ENCODE measurements at places on chromosomes 4 and X. TPM values are rescaled to one million over a fixed set of nuclear protein-coding genes. Genes with fewer than 3 reads are reported as not detected.

The VCX2 gene
- total RNA-seq, result not detected

The TGIF2LX gene
- total RNA-seq, result not detected

The PARM1 gene
- total RNA-seq, result 0.40 TPM

The SMR3B gene
- total RNA-seq, result not detected

The ANXA3 gene
- 1.2 TPM for total RNA-seq

DNA sequence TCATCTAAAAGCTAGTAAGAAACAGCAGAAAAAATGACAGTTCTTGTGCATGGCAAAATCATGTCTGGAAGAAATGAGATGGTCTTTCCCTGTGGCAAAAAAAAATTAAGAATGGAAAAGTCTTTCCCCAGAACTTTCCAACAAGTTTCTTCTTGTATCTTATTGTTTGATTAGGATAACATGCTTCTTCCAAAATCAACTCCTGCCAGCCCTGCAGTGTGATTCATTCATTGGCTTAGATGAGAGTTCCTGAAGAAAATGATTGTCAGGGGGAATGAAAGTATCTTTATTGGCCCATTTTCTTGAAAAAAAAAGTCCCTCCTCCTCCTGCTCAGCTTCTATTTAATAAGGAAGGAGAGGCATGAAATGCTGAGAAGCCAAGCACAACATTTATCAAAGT is 407.7 kb downstream of the ARAP2 start:
- DNase-seq, result no peak

GRCh38 chr4:129362691-129363274 is 266.8 kb downstream of the C4orf33 start:
- DNase-seq, result no peak

DNA sequence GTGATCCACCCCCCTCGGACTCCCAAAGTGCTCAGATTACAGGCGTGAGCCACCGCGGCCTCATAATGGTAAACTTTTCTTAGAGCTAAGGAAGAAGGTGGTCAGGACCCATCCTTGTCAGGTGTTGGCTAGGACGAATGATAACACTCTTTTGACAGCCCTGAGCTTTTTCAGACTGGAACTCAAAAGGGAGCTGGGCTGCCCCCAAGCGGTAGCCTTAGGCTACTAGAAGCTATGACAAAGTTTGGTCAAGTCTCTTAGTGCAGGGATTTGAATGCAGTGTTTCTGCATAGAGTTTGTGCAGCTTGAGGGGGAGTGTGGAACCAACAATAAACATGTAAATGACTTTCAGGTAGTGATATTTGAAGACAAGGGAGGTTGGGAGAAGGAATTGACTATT is 11.8 kb upstream of the HSD17B10 start:
- peak; percentile 46 for DNase-seq

- DNase-seq, result no peak
These were observed 49.4 kb upstream of the ENOX2 start for GRCh38 chrX:130952266-130953043.

DNA sequence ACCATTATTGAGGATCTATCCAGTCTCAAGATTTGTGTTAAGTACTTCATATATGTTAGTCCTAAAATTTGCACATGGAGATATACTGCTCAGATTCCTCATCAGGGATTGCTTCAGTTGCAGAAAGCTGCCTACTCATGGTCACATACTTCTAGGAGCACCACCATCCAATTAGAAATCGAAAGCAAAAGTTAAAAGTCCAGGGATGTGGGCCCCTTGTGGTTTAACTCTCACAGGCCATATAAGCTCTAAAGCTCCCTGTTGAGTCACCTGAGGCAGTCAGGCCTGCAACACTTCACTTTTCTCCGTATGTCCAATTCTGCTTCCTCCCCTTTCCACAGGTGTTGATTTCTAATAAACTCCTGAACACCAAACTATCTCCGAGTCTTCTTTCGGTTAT is 84.2 kb downstream of the CNOT6L start:
- DNase-seq, result no peak

DNA sequence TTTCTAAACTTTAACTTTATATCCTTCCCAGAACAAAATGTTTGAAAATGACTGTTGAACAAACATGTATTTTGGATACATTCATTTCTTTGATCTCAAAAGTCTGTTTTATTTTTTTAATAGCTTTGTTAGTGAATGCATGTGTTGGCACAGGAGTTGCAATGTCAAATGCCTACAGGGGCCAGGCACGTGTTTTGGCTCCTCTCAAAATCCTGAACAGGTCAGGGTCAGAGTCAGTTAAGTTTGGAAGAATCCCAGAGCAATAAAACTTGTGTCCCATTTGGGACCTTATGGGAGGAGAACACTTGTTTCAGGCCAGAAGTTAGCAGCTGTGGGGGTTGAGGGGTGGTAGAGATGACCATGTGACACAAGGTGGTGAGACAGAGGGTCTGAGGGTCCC is 29.0 kb upstream of the CCDC110 start:
- DNase-seq, result peak; percentile 71

DNA sequence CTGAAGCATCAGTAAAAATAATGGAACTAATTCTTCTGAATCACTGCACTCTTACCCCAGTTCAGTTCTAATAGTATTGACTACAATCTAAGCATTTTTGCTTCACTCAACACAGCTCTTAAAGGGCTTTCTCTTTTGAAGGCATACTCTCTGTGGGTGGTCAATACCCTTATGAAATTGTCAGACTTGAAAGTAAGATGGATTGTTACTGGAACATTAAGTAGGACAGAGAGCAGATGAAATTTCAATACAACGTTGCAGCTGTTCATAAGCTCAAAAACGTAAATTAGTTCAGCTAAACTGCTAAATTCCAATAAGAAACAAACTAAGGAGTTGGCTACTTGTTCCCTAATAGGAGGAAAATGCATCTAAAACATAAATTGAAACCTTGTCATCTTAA is 352.3 kb upstream of the TENM3 start:
- DNase-seq, result no peak

- DNase-seq, result no peak
These were observed 45.6 kb downstream of the OCRL start for GRCh38 chrX:129585691-129586090.

DNA sequence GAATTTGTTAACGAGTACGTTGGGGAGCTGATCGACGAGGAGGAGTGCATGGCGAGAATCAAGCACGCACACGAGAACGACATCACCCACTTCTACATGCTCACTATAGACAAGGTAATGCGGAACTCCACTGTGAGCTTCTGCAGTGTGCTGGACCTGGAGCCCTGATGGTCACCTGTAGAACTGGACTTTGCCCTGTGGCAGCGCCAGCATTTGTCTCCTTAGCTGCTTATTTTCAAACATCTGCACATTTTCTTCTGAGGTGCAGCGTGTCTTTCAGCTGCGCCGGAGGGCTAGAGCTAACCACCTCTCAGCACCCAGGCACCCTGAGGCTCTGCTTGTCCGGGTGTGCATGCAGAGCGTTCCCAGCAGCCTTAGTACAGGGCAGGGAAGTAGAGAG is 47.7 kb downstream of the NELFA start:
- no peak for DNase-seq

DNA sequence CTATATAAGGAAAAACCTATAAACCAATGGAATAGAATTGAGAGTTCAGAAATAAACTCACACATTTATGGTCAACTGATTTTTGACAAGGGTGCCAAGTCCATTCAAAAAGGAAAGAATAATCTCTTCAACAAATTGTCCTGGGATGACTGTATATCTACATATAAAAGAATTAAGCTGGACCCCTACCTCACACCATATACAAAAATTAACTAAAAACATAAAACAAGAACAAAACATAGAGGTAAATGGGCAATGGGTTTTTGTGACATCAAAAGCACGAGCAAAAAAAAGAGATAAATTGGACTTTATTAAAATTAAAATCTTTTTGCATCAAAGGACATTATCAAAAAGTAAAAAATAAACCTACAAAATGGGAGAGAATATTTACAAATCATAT is 15.5 kb upstream of the EXOC1 start:
- no peak for DNase-seq

DNA sequence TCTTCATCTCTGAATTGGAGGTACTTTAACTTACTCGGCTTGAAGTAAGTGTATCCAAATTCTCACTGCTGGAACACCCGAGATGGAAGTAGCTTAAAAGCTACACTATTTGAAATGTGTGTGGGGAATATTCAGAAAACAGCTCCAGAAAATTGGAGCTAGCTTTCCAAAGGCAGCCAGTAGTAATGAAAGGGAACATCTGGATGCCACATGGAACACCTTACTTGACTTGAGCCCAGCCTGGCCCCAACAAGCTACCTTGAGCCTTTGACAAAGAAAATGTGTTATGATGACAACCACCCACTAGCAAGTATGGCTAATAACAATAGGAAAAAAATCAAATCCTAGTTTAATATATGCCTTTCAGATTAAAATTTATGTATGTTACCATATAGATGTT is 161.5 kb downstream of the PRDM5 start:
- no peak for DNase-seq

DNA sequence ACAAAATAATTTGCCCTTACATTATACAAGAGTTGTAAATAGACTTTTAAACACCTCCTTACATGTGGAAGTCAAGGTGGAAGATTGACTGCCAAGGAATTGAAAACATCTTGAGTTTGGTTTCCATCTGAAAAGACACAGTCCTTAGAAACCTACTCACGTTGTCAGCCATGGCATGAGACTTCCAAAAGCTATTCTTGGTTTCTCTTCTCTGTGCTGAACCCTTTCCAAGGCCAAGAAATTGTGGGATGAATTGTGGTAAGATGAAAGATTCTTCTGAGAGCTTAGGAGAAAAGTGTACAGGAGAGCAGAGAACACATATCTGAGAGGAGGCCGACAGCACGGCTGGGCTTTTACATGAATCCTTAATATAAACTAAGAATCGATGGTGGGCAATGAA is 370.0 kb downstream of the FBXW7 start:
- DNase-seq, result no peak

DNA sequence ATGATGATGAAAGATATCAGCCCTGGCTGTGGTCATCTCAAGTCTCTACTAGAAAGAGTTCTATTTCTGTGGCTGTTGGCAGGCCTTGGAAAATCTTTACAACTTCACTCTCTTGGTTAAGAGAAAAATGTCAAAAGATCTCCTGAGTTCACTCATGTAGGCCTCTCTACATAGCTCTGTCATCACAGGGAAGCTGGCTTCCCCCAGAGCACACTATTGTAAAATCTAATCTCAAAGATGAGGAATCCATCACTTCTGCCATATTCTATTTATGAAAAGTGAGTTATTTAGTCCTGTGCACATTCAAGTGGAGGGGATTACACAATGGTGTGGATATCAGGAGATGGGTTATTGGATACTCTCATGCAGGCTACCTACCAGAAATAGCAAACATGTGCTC is 388.4 kb upstream of the HS3ST1 start:
- DNase-seq, result no peak

Measured in left lobe of liver (tissue), 2 donors.